ENCODE measurements at places on chromosomes 1 and 21.

DNA sequence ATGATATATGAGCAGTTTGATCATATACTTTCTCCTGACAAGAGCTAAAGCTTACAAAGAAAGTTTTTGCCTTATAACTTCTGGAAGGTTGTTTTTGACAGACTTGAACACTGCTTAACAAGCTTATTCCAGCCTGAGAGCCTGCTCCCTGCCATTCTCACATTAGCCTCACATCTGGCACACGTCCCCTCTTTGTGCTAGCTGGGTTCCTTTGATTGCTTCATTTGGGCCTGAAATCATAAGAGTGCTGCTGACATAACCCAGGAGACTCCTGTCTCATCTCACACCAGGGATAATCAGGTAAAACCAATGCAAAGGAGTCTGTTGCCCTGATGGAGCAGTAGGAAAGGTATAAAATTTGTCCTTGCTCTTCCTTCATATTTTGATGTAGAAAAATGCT is 1411.7 kb upstream of the B3GALT2 start:
- no peak for DNase-seq

GRCh38 chr1:42832641-42833240 is 13.7 kb upstream of the ZNF691 start:
- DNase-seq: no peak

- no peak for DNase-seq
Measured at GRCh38 chr1:37362594-37363385, 111.6 kb upstream of the ZC3H12A start.

- DNase-seq: no peak
Measured at GRCh38 chr21:14672466-14672865, 126.4 kb upstream of the SAMSN1 start.

All from foreskin keratinocyte (primary cell).